ENCODE measurements at places on chromosomes 3 and 15. TPM values are rescaled to one million over a fixed set of nuclear protein-coding genes. Genes with fewer than 3 reads are reported as not detected.
A peak's percentile ranks its signal among the peaks of the same experiment; 100 is the strongest.

CHST13 gene
- 1.7 TPM for total RNA-seq

- DNase-seq: no peak
Measured at GRCh38 chr3:12239301-12239700, 49.6 kb upstream of the PPARG start.

CPB1 gene
- total RNA-seq: 38.9 TPM

DNA sequence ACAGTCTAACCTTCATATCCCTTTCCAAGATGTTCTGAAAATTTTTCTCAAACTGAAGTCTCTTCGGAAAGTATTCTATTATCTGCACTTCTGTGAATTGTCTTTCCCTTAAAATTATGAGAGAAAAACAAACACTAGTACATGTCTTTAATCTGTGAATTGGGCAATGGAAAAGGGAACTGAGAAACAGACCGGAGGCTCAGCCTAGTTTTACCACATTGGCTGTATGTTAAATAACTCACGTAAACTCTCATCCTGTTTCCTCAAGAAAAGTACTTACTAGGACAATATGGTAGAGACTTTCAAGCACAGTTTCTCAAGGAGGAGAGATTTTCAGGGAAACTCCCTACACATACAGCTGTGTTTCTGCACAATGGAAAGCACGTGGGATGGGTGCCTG lies 982.2 kb upstream of the SEMA6D start:
- no peak for DNase-seq

DNA sequence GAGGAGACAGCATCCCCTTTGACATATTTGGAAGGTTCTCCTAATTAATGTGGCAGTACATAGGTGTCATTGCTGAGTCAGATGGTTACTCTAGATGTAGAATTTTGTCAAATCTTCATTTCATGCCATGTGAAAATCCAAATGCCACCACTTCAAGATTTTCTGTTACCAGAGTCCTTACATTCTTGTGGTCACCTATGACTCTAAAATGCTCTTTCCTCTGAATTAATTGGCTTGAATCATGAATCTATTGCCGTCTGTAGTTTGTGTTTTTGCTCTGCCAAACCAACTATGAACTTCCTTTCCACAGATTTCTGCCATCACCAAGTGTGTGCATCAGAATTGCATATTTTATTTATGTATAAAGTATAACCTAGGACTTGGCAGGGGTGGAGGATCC lies 269.4 kb upstream of the ZPLD1 start:
- no peak for DNase-seq

MCF2L2 gene
- under 0.01 TPM for total RNA-seq

- DNase-seq: no peak
Measured at GRCh38 chr3:147940405-147941193, 531.4 kb downstream of the ZIC1 start.

TMEM89 gene
- not detected for total RNA-seq

GRCh38 chr15:37771465-37771864 lies 163.0 kb upstream of the TMCO5A start:
- no peak for DNase-seq

DNA sequence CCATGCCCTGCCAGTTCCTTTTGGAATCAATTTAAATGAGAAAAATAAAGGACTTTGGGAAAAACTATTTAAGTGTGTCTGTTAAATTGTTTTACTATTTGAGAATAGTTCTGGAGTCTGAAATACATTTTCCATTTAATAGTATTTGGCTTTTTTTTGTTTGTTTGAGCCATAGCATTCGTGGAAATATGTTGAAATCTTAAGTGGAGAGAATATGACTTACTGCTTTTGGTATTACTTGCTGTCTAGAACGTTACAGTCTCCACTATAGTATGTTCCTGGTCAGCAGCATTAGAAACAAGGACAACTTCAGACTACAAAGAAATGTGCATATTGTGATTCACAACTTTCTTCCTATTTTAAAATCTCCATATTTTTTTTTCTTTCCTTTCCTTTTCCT lies 179.4 kb downstream of the GHSR start:
- no peak for DNase-seq

GRCh38 chr3:32202496-32202895 lies 36.0 kb upstream of the CMTM8 start:
- DNase-seq: no peak

DNA sequence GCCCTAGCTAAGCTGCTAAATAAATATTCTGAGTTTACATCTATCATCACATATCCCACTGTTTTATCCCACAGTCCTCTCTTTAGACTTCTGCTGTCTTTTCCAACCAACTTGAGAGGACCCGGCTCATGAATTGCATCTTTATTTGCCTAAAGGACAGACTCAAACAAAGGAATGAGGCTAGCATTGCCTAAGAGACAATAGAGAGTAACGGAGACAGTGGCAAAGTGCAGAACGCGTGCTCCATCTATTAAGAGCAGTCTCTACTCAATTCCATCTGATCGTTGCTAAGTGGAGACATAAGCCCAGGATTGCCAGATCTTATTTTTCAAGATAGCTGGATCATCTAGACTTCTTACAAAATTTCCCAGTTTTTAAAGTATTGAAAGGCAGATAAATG lies 2.3 kb downstream of the ADAMTSL3 start:
- no peak for DNase-seq

ADAMTS17 gene
- total RNA-seq: 1.6 TPM

CPNE9 gene
- total RNA-seq: not detected

DNA sequence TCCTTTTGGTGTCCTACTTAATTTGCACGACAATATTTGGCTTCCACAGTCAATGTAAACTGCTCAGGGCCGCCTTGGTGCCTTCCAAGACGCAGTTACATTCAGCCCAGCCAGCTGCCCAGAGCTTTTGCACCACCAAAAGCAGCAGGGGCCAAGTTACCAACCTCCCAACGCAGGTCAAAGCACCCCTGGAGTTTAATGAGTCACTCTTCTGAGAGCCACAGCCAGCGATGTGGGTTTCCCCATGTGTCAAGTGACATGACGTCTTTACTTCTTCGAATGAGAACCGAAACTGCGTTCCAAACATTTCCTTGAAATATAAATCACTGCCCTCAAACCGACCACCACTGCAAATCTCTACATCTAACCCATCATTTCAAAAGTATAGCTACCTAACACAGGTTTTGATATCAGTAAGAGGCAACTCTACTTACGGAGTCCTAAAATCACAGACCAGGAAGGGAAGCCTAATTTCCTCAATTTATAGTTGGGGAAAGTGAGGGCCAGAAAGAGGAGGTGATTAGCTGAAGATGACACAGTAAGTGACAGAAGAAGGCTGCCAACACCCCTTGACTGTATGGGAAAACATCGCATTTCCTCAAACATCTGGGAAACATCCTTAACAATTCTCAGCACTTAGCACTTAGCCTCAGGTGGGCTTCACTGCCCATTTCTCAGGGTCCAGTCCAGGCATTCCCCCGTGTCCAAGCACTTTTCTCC lies 24.5 kb downstream of the MB21D2 start:
- DNase-seq: no peak

NR2E3 gene
- 0.56 TPM for total RNA-seq

DNA sequence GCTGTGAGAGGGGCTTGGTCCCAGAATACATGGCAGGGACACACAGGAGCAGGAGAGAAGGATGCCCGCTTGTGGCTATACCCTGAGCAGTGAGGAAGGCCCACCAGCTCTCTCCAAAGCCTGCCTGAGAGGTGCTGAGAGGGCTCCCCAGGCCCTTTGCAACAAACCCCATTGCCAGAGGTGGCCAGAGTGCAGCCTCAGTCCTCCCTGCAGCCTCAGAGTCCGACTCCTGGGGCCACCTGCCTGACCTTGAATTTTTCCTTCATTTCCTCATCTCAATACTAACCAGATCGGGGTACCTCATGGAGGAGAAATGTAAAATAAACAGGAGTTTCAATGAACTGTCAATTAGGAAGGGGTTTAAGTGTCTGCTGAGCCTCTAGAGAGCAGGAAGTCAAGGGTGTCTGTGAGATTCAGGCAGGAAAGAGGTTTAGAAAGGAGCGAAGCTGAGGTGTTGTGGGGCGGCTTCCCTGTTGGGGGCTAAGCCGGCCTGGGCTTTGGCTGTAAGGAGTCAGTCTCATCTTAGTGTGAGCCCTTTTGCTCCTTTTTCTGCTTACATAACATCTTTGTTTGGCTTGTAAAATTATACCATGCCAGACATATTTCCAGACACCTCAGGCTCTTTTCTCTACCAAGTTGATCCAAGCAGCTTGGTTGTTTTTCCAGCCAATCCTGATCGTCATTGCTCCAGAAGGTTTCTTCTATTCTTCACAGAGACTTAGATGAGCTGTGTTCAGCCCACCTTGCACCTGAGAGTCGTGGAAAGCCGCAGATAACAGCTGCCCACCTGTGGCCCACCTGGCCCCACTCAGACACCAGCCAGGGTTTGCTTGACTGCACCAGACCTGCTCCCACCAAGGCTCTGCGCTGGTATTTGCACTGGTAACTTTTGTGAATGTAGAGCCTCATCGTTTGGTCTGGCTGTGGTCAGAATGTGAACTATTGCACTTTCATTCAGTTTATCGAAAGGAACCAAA lies 36.7 kb downstream of the CMTM7 start:
- DNase-seq: no peak

LAMB2 gene
- 363 TPM for total RNA-seq

SLC6A11 gene
- total RNA-seq: not detected

GRCh38 chr3:149376718-149377407 lies 586 bp downstream of the TM4SF1 start:
- no peak for DNase-seq

GRCh38 chr15:49628379-49628778 lies 7.5 kb downstream of the DTWD1 start:
- no peak for DNase-seq

KLHL40 gene
- total RNA-seq: not detected

DNA sequence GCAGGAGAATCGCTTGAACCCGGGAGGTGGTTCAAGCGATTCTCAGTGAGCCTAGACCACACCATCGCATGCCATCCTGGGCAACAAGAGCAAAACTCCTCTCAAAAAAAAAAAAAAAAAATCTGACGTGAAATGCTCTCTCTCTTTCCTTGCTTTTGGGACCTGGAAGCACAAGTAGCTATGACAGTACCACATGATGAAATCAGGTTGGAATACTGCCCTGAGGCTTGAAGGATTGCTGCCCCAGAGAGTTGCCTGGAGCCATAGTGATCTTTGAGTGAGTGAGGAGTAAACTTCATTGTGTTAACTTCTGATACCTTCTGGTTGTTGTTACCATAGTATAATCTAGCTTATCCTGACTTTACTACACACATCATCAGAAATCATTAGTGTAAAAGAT lies 23.3 kb downstream of the AKAP13 start:
- DNase-seq: no peak

DNA sequence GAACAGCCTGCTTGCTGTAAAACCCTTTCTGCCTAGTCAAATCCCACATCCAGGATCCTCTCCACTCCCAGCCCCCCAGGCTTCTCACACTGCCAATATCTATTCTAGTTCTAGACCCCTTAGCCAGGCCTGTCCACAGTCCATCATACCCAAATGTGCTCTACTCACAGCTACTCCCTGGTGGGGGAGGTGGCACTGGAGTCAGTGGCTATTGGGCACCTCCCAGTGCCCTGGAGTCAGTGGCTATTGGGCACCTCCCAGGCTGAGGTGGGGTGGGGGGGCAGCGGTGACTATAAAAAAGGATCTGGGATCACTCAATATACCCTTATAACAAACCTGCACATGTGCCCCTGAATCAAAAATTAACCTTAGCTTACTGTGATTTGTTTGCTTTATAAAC lies 773 bp upstream of the DISP2 start:
- no peak for DNase-seq

DNA sequence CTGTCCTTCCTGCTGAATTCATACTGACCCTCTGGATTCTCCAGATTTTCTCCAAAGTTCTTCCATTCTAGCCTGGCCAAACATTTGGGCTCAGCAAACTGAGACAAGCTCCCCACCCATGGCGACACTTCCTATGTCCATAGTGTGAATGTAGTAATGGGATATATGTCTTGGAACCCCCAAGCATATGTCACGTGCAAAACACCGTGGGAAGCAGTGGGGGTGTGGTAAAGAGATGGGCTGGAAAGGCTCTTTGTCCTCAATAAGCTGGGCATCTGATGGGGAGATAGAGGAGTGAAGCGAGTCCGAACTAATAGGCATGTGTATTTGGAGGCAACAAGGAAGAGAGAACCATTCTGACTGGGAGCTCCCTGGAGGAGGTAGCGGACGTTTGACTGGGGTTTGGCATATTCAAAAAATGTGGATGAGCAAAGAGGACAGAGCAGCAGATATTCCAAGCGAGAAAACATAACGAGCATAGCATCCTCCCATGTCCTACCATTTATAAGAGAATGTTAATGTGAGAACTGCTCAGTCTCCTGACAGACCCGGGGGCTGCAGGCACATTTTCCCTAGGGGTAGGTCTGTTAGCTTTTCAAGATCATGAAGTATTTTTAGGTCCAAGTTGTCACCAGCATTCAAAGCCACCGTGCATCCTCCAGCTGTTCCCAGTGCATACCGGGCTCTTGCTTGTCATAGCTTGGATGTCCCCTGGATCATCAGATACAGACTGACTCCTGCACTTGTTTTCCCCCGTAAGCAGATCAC lies 25.6 kb downstream of the TPM1 start:
- no peak for DNase-seq

DNA sequence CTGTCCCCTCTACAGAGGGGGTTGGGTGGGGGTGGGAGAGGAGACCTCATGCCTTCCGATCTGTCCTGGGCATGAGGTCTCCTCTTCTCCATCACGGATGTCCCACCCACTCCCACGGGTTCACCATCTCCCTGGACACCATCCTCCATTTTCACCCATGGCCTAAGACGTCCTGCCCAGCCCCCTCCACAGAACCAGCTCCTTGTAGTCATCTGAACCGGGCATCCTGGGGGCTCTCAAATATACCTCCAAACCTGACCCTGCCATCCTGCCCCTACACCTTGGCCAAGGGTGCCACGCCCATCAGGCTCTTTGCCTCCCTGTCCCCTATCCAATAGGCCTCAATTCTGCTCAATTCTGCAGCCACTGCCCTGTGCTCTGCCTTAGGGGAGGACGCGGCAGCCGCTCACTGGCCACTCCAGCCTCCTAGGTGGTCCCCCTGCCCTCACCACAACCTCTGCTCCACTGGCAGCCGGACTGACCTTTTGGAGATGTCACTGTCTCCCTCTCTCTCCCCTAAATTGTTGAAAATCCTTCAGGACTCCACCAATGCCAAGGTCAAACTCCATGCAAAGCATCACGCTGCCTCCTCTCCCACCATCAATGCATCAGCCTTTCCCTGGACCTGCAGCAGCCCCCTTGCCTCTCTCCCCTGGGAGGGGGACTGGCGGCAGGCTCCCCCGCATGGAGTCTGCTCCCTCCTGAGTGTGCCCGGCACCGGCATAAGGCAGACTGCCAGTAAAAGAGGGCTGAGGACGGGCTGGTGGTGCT lies 9.4 kb upstream of the ANPEP start:
- DNase-seq: no peak

- DNase-seq: peak; percentile 72
Measured at GRCh38 chr3:125125821-125126245, 70.0 kb upstream of the HEG1 start.

GRCh38 chr15:28963711-28964081 lies 77.9 kb downstream of the APBA2 start:
- no peak for DNase-seq

CD276 gene
- total RNA-seq: 23.2 TPM

- no peak for DNase-seq
Measured at GRCh38 chr3:70840106-70840870, 527.9 kb upstream of the MDFIC2 start.
